ENCODE measurements at places on chromosomes 4 and X.

DNA sequence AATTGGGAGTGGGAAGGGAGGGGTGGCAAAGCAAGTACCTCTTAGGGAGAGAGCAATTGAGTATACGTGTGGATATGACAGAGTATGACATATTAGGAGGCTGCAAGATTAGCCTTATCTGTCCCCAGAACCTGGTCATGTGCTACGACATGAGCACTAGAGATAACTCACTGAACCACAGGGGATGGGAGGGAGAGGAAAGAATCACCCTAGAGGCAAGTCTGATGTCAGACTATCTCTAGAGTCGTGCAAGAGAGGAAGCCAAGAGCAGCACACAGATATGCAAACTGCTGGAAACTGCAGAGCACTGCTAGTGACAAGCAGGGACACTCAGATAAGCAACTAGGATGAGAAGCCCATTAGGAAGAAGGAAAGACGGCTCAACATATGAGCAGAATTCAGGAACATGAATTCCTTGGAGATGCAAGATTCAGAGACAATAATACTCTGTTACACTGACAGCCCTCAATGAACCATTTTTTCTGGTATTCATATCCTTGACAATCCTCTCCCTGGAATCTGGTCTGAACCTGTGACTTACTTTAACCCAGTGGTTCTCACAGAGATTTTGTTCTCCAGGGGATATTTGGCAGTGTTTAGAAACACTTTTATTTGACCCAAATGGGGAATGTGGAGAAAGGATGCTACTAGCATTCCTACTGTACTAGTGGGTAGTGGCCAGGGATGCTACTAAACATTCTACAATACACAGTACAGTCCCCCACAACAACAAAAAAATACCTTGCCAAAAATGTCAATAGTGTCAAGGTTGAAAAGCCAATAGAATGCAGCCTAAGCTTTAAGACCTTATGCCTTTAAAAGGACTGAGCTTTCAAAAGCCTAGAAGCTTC lies 84.0 kb upstream of the BMP2K start:
- no peak for DNase-seq

- no peak for DNase-seq
These were observed 192.4 kb upstream of the FSTL5 start for GRCh38 chr4:162356181-162356580.

DNA sequence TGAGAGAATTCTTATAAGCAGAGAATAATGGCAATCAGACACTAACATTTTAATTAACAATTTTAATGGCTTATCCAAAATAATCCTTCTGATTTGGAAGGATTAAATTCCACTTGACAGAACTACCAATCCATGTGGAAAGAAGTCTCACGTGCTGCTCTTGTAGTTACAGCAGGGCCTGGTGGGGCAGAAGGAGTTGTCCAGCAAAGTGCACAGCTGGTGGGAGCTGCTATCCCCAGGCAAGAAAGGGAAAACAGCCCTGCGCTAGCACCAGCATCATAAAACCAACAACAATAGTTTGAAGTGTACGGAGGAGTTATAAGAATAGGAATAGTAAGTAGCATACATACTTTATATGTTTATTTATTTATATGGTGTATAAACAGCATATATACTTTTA lies 127.4 kb upstream of the TRIM2 start:
- no peak for DNase-seq

DNA sequence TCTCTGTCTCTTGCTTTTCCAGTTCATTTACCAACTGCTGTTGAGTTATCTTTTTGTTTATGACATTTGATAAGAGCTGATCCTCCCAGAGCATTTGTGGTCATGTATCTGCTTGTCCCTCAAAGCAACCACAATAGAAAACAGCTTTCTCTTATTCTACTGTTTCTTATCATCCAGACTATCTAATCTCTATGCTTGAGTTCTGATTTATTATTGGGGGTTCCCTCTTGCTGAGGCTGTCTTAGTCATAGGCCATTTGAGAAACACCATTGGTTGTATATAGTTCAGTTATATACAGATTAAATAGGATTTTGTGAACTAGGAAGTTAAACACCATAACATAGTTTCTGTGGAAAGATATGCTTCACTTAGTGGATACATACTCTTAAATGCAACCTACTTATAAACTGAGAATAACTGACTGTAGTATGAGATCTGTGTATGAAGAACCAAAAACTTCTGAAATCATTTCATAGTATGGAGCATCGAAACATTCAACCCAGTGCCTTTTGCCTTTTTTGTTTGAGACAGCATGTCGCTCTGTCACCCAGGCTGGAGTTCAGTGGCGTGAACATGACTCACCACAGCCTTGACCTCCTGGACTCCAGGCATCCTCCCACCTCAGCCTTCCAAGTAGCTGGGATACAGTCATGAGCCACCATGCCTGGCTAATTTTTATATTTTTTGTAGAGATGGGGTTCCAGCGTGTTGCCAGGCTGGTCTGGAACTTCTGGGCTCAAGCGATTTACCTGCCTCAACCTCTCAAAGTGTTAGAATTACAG lies 75.8 kb downstream of the STIM2 start:
- no peak for DNase-seq

DNA sequence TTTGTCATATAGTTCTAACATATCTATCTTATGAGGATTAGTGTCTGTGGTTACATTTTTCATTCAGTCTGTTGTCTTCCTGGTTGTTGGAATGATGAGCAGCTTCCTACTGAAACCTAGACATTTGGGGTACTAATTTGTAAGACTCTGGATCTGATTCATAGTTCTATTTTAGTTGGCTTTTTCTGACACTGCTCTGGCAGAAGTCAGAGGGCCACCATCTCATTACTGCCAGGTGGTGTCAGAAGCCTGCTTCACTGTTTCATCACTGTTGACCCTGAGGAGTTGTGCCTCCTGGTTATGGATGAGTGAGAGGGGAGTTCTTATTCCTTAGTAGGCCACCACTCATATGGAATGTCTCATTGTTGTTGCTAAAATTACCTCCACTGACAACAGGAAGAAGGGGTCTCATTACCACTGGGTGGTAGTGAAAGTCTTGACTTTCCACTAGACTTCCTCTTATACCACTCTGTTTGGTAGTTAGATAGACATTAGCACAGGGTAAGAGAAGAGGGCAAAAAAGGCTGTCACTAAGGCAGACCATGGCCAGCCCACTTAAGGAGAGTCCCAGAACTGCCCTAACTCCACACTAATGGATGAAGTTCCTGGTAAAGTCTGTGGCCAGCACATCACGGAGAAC lies 395.2 kb downstream of the SPOCK3 start:
- DNase-seq = no peak

- DNase-seq = no peak
These were observed 134.9 kb downstream of the SMIM20 start for GRCh38 chr4:26048950-26049349.

DNA sequence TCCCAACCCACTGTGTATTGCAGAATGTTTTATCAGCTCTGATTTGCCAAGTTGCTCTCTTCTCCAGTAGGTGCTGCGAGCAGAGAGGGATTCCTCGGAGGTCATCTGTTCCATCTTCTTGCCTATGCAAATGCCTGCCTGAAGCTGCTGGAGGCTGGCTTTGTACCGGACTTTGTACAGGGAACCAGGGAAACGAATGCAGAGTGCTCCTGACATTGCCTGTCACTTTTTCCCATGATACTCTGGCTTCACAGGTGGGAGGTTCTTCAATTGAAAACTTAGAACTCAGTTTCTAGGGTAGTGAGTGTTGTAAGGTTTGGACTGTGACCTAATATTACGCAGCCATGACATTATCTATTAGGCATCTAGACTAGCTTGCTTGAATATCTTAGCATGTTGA lies 24.9 kb downstream of the AR start:
- DNase-seq = no peak

DNA sequence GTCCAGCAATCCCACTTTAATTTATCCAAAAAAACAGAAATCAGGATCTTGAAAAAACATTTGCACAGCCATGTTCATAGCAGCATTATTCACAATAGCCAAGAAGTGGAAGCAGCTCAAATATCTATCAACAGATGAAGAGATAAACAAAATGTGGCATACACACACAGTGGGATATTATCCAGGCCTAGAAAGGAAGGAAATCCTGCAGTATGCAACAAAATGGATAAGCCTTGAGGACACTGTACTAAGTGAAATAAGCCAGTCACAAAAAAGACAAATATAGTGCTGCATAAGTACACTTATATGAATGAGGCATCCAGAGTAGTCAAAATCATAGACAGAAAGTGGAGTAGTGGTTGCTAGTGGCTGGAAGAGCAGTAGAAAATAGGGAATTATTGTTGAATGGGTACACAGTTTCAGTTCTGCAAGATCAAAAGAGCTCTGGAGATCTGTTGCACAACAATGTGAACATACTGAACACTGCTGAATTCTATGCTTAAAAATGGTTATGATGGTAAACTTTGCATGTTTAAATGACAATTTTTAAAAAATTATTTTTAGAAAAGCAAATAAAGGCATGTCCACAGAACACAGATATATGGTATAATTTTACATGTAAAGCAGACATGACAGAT lies 25.6 kb downstream of the CHM start:
- DNase-seq = no peak

- DNase-seq = no peak
These were observed 76.2 kb upstream of the EOLA2 start for GRCh38 chrX:150014525-150014924.

GRCh38 chr4:104519588-104519987 lies 24.9 kb upstream of the CXXC4 start:
- DNase-seq = no peak

DNA sequence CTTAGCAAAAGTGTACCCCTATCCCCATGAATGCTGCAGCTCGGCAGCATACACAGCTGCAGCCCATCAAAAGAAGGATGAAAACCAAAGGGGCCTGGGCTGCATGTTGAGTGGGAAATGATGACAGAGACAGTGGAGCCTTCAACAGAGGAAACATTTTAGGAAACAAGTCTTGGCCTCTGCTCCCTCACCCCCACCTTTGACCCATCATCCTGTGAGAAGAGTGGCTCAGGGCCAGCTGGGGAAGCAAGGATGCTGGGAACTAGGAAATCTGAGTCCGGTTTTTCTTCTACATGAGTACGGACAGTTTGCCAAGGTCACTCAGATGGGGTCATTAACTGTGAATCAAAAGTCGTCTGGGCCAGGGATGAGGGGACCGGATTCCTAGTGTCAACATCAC lies 37.2 kb downstream of the IDS start:
- no peak for DNase-seq

DNA sequence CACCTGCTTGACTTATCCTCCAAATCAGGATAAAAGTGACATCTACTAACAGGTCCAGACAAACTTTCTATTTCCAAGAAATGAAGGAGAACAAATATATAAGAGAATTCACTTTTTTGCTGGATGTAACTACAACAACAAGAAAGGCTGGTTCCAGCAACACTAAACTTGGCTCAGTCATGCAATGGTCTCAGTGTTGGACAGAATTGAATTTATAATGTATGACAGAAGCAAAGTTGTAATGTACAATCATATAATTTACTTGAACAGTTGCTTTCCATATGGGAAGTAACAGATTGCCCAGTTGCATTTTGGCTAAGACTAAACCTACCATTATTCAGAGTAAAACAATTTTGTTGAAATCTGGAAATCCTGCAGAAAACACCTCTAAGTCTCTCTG lies 183.3 kb upstream of the INTU start:
- DNase-seq = peak; percentile 21

GRCh38 chr4:76738086-76738931 lies 159.6 kb downstream of the SOWAHB start:
- DNase-seq = peak; percentile 17

GRCh38 chr4:6806924-6807626 lies 24.5 kb downstream of the KIAA0232 start:
- no peak for DNase-seq

DNA sequence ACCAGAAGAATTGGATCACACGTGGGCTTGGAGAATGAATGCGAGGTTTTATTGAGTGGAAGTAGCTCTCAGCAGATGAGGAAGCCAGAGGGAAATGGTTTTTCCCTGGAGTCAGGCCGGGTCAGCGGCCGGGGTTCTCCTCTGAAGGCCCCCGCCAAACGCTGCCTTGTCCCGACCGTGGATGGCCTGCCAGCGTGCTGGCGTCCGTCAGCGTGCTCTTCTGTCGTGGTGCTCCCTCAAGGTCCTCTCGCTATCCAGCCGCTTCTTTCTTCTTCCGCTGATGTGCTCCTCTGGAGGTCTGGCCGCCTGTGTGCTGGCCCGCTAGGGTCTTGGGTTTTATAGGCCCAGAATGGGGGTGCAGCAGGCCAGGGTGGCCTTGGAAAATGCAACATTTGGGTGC lies 632.2 kb downstream of the TRAM1L1 start:
- peak; percentile 82 for DNase-seq

DNA sequence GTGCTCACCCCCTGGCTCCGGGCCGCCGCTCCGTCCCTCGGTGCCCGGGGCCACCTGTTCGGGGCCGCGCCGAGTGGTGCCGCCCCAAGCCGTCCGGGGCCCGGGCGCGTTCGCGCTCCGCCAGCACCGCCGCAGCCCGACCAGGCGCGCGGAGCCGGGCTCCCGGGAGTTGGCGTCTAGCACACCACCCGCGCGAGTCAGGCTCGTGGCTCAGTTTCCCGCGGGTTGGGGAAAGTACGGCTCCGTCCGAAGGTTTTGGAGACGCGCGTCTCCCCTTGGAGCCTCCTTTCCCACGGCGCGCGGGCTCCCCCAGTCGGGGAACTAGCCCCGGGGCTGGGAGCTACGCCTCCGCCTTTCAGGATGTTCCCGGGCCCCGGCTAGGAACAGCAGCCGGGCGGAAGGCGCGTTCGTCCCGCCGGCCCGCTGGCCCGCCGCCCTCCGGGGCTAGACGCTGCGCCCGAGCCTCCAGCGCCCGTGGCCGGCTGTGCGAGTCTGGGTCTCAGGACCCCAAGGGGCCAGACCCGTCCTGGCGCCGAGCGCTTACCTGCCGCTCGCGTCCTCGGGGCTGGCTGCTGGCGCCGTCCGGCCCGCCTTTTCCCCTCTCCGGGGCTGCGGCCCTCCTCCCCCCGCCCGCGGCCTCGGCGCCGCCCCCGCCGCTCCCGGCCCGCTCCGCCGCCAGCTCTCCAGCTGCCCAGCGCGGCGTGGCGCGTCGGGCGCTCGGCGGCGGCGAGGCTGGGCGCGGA lies at the start of gene ADGRG2:
TSS of gene ADGRG2 (minus strand) at position 571 of the 743 bp plus-strand sequence. CDS start 53,634 bp downstream, outside the sequence.
- no peak for DNase-seq

DNA sequence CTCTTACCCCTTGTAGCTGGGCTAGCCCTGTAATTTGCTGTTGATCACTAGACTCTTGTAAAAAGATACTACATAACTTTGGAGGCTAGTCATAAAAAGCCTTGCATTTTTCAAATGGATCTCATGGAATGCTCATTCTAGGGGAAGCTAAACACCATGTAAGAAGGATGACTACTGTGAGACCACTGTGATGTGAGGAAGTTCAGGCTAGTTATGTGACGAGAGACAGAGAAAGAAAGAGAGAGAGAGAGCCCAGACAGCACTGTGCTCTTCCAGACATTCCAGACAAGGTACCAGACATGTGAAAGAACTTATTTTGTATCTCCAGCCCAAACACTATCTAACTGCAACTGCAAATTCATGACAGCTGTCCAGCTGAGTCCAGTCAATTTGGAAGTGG lies 404.6 kb upstream of the PITX2 start:
- no peak for DNase-seq

DNA sequence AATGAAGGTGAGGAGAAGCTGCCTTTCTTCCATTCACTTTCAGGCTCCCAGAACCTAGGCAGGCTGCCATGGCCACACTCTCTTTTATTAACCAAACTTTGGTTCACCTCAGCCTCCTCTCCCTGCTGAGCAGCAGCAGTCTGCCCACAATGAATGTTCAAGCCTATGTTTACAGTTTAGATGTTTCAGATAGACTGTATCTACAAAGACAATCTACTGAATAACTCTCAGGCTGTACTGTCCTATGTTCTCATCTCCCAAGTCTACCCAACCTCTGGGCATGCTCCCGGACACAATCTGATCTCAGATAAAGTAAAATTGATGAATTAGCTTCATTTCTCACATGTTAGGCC lies 59.2 kb upstream of the TMEM164 start:
- DNase-seq = no peak

- DNase-seq = no peak
These were observed 35.8 kb downstream of the YIPF6 start for GRCh38 chrX:68534691-68535090.

Measured in NCI-H446 (cell line).